Activated naive CD4-positive, alpha-beta T cell treated with Interleukin-2 at 50 U/mL for 16 hours (primary cell): ENCODE measurements at places on chromosomes 2 and 18.
A peak's percentile ranks its signal among the peaks of the same experiment; 100 is the strongest.

GRCh38 chr2:234329202-234329960 is 167.5 kb downstream of the ARL4C start:
- no peak for DNase-seq

DNA sequence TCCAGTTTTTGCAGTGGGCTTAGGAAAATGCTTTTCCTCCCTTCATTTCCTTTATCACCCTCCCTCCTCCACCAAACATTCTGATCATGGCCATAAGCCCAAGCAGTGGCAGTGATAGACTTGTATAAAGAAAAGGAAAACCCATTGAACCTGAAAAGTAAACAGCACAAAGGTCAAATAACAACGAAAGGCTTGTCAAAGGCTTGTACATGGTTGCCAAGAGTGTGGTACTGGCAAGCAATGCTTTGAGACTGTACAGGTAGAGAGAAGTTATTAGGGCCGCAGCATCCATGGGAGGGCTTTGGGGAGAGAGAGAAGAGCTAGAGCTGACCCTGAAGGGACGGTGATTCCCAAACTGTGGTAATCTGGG is 2.1 kb upstream of the VWA3B start:
- DNase-seq: no peak

DNA sequence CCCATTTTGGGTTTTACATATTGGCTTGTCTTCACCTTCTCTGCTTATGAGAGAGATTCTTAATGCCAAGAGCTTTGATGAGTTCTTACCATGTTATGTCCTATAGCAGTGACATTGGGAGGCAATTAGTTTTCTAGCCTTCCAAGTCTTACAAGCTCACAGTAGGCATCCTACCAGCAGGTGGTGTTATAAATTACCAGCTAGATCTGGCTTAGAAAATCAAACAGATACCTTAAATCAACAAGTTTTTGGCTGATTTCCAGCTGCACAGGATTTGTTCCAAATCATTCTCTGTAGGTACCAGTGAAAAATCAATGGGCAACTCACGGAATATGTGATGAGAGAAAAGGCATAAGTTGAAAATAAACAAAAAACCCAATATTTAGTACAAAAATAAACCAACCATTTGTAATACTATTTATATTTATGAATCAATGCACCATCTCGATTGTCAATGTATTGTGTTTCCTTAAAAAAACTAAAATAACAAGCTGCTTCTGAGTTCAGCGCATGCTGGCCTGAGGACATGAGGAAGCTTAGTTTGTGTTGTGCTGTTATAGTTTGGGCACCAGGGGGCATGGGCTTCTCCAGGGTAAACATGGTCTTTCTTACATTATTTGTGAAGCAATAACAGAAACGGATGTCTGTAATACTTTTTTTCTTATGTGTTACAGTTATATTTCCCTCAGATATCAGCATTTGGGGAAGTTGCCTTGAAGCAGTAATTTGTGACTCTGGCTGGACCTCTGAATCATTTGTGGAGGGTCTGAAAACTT is 34.1 kb upstream of the NXPH2 start:
- no peak for DNase-seq

GRCh38 chr2:176473177-176473576 is 203.9 kb downstream of the MTX2 start:
- DNase-seq: no peak

- peak; percentile 66 for DNase-seq
Measured at GRCh38 chr2:233247744-233248143, 3.7 kb upstream of the ATG16L1 start.

- DNase-seq: no peak
Measured at GRCh38 chr2:215884451-215885087, 128.8 kb downstream of the MREG start.

DNA sequence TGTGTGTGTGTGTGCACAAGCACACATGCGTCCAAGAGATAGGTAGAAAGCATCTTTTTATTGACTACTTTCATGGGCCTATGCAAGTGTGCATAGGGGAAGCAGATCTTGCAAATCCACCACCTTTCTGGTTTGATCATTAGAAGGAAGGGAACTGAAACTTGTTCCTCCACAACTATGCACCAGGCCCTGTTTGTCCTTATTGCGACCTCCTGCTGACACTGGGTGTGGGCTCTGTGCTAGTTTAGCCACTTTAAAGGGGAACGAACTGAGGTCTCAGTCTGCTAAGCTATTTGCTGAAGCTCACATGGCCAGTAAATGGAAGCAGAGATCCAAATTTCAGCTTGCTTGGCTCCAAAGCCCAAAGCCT is 32.1 kb upstream of the INSIG2 start:
- no peak for DNase-seq

- peak; percentile 59 for DNase-seq
Measured at GRCh38 chr2:190791347-190791975, 89.2 kb upstream of the GLS start.

GRCh38 chr2:62036761-62037250 is 131.3 kb downstream of the COMMD1 start:
- no peak for DNase-seq

- peak; percentile 43 for DNase-seq
Measured at GRCh38 chr2:86238354-86238753, 39.1 kb downstream of the MRPL35 start.

DNA sequence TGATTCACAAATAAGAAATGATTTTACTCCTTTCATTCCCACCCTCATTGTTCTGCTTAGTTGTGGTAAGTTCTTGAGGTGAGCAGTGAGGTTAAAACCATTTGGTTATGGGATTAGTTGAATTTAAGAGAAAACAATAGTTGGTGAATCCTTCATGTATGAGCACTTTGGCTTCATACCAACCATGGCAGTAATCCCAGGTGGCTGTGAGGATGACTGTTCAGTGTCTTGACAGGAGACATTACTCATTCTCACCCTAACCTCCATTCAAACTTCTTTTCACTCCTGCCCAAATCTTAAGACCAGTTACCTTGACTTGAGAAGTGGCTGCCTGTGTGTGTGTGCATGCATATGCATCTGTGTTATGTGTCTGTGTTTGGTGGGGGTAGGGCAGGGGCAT is 143.1 kb downstream of the SETBP1 start:
- DNase-seq: no peak

- no peak for DNase-seq
Measured at GRCh38 chr2:190716176-190716807, 67.4 kb downstream of the NAB1 start.

DNA sequence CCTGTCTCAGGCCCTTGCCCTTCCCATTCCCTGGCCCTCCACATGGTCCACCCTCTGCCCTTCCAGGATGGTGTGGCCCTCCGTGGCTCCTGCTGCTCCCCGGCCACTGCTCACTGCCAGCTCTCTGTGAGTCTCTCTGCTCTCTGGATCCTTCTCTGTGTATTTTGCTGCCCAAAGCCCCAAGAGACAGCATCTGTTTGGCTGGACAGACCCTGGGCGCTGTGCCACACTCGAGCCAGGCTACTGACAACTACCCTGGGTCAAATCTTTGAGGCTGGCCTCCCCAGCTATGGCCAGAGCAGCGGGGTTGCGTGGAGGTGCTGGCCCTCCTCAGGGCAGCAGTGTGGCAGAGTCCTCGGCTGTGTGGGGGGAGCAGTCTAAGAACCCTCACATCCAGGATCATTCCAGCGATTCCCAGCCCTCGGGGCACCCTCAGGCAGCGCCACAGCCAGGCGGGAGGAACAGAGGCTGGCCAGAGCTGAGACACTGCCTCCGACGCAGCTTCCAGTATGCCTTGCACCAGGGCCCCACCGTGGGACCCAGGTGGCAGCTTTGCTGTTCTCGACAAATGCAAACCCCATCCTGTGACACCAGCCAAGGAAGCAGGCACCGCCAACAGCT is 139.4 kb upstream of the GLI2 start:
- no peak for DNase-seq

- no peak for DNase-seq
Measured at GRCh38 chr2:129504646-129505045, 474.8 kb upstream of the RAB6C start.

DNA sequence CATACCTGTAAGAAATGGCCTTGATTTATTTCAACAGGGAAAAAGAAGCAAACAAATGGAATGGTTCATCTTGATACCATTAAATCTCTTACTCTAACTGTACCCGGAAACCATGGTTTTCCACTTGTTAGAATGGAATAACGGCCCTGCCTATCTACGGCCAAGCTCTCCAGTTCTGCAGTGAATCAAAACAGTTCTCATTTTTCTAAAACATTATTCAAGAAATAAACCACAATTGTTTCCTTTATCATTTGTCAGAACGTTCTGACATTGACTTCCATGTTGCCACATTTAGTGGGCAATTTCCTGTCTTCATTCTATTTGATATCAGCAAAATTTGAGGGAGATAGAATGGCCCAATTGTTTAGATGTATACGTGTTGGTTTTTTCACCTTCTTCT is 118.8 kb upstream of the CDH19 start:
- DNase-seq: no peak

DNA sequence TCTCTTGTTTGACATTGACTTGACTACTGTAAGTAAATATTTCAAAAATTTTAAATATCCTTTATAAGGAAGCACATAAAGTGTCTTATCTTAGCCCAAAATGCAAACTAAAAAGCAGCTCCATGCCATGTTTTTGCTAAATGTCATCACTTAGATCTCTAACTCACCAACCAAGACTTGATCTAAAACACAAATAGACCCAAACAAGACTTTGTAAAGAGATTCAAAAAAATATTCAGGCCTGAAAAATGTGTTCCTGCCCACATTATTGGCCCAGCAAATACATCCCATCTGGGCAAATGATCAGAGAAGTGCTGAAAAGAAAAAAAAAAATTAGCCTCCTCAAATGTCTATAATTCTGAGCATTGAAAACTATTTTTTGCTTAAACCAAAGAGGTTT is 187.6 kb downstream of the MREG start:
- no peak for DNase-seq

DNA sequence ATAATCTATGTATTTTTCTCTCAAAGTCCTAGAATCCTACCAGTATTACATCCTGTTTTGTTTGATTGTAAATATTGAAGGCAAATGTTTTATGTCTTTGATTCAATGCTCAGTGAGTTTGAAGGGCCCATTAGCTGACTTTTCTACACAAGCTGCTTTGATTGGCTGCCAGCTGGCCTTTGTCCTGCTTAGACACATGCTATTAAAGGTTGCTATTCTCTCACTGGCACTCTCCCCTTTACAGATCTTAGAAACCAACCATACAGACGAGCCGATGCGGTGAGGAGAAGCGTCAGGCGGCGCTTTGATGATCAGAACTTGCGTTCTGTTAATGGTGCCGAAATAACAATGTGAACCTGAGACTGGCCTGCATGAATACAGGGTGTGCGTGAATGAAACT is 69.7 kb downstream of the PRPF40A start:
- no peak for DNase-seq

- no peak for DNase-seq
Measured at GRCh38 chr2:59856391-59856790, 697.1 kb downstream of the BCL11A start.

DNA sequence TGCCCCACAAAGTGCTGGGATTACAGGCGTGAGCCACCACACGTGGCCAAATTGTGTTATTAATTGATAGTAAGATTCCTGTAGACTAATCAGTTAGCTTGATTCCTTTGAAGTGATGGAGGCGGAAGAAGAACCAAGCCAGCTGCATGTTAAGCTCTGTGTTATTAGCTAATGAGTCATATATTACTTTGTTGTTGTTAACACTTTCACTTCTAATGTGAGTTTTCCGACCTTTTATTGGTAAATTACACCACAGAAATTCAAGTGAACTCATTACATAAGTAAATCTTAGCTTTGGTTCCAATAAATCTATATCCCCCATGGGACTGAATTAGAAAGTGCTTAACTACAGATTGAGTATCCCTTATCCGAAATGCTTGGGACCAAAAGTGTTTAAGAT is 20.3 kb downstream of the CHMP1B start:
- no peak for DNase-seq

- no peak for DNase-seq
Measured at GRCh38 chr18:11322716-11323115, 173.3 kb upstream of the PIEZO2 start.

- no peak for DNase-seq
Measured at GRCh38 chr2:122236152-122236874, 480.9 kb downstream of the TSN start.

DNA sequence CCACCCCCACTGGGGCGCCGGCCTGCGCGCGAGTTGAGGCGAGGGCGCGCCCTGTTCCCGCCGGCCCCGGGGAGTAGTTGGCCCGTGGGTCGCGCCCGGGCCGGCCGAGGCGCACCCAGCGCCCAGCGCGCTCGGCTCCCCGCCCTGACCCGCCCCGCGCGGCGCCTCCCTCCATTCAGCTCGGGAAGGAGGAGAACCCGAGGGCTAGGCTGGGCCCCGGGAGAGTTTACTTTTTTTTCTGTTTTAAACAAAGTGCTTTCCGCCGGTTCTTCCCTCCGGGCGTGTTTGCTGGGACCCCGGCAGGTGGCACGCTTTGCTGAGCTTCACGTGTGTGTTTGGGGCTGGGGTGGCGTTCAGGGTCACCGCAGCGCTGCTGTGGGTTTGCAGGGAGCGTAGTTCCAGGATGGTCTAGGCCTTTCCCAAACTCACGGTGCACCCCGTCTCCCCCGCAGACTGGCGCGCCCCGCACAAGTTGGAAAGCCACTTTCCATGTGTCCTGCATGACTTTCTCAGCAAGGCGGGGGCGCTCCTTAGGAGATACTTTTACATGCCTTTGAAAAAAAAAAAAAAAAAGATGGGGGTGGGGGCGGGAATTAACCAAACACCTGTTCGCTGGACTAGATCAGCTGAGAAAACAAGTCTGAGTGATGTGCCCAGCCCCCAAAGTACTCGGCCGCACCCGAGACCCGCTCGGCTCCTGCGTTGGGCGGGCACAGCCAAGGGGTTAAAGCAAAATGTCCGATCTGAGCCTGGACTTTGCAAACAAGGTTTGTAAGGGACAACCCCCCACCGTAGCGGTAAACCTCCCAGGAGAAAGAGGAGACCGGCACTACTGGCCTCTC is 825 bp downstream of the ITGA6 start:
- DNase-seq: peak; percentile 65

- DNase-seq: no peak
Measured at GRCh38 chr2:3522961-3523421, 3.7 kb upstream of the ADI1 start.

GRCh38 chr2:183371545-183371944 is 247.3 kb downstream of the NUP35 start:
- DNase-seq: no peak

DNA sequence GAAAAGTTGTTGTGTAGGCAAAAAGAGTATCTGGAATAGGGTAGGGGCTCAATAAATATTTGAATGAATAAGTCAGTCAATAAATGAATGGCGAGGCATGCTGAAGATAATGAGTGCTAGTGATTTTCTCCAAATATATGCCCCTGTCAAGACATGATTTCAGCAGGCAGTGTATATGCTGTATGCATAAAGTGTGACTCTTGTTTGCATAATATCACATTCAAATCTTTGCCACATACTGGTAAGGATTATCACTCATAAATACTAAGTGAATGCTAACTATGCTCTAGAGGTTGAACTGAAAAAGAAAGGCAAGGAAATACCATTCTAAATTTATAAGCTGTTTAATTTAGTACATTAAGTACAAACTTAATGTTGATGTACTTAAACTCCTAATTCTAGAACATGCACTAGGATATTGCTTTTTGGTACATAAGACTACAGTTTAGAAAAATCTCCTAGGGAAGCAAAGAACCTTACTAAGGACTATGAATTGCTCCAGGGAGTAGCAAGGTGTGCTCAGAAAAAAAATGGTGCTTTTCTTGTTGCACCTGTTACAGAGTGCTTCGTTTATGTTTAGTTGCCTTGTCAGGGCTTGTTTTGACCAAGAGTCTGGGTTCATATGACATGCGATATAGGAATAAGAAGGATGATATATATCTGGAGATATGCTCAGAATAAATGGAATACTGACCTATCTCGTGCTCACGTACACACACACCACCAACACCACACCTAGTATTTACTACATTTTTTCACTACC is 224.0 kb upstream of the TANK start:
- DNase-seq: no peak
